ENCODE measurements at places on chromosomes 1 and 21.

DNA sequence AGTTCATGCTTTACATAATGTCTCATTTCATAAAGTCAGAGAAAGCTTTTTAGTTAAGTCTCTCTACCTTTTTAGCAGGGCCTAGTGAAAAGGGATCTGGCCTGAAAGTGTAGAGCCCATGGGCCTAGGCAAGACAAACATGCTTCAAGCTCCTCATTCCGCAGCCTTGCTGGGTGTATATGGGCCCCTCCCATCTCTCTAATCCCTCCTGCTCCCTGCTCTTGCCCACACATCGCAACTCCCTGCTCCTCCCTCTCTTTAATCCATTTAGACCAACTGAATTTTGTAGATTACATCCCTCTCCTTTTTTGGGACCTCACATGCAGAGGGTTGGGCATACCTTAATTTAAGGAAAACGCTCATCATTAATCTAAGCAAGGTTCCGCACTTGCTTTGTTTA, 42.3 kb upstream of the CCDC190 start:
- DNase-seq, result no peak

DNA sequence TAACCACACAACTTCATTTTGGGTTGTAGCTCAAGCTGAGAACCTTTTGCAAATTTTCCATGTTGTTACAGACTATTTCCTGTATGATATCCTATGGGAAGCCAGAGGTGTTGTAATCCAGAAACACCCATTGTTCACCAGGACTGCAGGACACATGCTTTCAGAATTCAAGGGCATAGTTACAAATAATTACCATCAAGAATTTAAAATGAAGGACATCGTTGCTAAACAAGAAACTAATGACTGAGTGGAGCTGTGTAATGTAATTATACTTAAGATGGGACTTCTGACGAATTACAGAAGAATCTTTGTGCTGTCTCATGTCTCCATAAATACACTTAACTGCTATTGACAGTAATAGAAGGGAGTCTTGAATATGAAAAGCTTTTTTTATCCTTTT, 47.6 kb upstream of the HOOK1 start:
- no peak for DNase-seq

DNA sequence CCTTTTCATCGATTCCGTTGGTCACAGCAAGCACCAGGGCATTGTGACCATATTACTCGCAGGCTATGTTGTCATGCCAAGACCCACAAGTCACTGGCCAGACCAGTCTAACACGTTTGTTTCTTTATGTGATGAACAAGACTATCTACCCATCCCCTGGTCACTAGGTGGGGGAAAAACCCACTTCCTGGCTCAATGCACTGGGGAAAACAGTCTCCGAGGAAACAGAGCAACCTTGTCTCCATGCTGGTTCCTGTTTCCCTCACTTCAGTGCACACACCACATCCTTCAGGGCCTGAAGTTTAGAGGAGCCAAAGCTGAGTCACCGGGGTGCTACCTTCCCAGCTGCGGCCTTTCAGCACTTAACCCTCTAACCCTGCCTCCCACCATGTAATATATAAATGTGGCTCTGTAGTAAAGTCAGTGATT, 20.9 kb downstream of the ERICH3 start:
- no peak for DNase-seq

DNA sequence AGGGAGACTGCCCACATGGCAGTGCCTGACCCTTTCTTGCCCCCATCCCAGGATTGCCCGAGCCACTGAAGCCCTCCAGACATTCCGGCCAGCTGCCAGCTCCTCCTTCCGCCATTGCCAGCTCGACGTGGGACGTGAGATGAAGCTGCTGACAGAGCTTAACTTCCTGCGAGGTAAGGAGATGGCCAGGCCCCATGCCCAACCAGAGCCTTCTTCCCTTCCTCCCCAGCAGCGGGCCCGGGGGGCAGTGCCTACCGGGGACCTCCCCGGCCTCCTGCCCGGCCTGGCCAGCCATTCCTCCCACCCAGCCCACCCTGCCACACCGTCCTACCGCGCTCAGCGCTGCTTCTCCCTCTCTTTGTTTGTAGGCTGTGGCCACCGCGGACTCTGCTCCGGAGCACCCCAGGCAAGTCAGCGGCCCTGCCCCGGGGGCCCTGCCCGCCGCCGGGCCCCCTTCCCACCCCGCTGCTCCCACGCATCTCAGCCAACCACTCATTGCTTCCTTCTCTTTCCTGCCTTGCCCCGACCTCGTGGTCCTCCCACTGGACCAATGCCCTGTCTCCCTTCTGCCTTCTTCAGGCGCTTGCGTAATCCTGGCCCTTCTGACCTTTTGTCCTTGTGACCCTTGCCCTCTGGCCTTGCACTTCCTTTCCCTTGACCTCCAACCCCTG, 4.9 kb downstream of the TRIM46 start:
- no peak for DNase-seq

DNA sequence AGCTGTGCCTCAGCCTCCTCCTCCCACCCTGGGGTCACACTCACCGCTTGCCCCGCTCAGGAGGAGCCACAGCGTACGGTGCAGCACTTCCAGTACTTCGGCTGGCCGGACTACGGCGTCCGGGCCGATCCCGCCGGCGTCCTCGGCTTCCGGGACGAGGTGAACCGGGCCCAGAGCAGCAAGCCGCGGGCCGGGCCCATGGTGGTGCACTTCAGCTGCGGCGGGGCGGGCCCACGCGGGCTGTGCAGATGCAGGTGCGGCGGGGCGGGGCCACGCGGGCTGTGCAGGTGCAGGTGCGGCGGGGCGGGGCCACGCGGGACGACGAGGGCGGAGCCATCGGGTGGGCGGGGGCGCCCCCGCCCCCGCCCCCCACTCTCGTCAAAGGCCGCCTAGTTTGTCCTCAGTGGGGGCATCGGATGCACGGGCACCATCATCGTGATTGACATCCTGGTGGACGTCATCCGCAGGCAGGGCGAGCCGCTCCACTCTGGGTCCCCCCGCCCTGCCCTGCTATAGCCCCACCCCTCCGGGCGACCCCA, 5.5 kb downstream of the RNF223 start:
- no peak for DNase-seq

DNA sequence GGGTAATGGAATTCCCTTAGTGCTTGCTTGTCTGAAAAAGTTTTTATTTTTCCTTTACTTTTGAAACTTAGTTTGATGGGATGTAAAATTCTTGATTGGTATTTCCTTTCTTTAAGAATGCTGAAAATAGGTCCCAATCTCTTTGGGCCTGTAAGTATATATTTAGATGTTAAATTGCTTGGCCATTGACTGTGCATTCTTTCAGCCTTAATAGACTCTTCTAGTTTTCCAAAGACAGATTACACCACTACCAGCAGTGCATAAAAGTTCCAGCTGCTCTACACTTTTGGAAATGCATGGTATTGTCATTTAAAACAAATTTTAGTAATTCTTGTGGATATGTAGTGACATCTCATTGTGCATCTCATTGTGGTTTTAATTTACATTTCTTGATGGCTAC, 464.8 kb upstream of the USP24 start:
- no peak for DNase-seq

DNA sequence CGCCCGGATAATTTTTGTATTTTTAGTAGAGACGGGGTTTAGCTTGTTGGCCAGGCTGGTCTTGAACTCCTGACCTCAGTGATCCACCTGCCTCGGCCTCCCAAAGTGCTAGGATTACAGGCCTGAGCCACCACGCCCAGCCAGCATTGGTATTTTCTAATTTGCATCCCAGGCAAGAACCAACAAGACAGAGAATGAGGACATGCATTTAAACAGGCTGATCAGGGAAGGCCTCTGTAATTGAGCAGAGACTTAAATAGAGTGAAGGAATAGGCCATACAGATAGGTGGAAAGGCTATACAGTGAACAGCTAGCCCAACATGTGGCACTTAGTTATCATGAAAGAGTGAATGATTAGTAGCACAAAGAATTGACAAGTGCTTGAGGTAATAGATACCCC, 230.4 kb downstream of the SLC35F3 start:
- no peak for DNase-seq

- no peak for DNase-seq
Observed at GRCh38 chr1:208079161-208079560, 165.0 kb downstream of the PLXNA2 start.

DNA sequence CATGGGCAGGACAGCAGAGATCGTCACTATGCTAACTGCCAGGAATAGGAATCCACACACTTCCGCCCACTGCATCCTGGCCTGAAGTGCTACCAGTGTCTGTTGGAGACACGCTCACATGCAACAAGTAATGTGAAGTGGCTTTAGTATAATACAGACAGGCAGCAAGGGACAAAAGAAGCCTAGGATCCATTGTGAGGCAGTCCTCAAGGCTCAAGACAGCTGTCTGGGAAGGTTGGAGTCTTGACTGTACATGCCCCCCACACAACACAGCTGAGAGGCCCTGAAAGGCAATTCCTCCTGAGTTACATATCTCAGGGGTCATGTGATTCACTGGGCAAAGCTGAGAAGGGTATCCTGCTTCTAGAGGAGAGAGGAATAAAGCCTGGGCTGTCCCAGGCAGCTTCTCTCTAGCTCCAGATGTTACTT, 39.9 kb upstream of the CD1D start:
- DNase-seq, result no peak

GRCh38 chr1:62356257-62356835, 37.1 kb upstream of the KANK4 start:
- DNase-seq, result no peak

Measured in glomerular endothelial cell (primary cell).